Urinary bladder (tissue), 4 donors: ENCODE measurements at places on chromosomes 16 and 17. TPM values are rescaled to one million over a fixed set of nuclear protein-coding genes. Genes with fewer than 3 reads are reported as not detected.

DNA sequence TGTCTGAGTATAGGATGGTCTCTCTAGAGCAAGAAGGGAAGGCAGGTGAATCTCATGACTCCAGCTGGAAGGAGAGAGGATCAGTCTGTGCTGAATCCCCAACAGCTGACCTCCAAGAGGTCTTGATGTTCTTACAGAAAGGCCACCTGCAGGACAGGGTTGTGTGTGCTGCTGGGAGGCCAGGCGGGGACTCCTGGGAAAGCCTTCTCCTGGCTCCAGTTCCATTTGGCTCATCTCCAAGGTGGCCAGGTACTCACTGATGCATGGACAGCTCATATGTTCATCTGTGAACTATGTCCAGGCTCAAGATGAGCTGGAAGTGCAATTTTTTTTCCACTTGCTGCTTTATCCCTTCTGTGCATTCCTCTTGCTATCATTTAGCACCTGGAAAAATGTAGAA is 730.2 kb upstream of the RBFOX1 start:
- DNase-seq, result no peak

IL17C gene
- not detected for total RNA-seq

GRCh38 chr16:89572073-89572484 is 3.5 kb upstream of the CPNE7 start:
- DNase-seq, result no peak

SDR42E1 gene
- total RNA-seq, result 5.3 TPM

GRCh38 chr16:68458101-68458500 is 9.8 kb upstream of the SMPD3 start:
- no peak for DNase-seq

- DNase-seq, result no peak
Observed at GRCh38 chr17:60769327-60769726, 91.7 kb downstream of the BCAS3 start.

GRCh38 chr17:15266325-15267125 is 1.4 kb upstream of the PMP22 start:
- no peak for DNase-seq

DNA sequence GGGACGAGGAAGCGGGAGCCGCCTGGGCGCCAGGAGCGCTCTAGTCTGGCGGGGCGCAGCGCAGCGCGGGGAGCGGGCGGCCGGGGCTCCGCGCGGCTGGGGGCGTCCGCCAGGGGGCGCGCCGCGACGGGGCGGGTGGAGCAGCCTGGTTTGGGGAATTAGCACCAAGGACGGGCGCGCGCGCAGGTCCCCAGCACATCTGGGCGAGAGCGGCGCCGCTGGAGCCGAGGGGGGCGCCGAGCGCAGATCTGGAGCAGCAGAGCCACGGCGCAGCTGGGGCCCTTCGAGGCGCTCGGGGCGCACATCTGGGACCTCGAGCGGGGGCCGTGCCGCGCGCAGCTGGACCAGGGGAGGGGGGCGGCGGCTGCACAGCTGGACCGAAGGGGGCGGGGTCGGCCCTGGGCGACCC is at the start of gene NXPH3:
TSS of gene NXPH3 (plus strand) at position 193 of the 409 bp plus-strand sequence. CDS start 349 bp downstream, outside the sequence.
- no peak for DNase-seq

TBC1D3E gene
- total RNA-seq, result 0.26 TPM

GRCh38 chr17:4744999-4745969 is 5.6 kb upstream of the CXCL16 start:
- DNase-seq, result no peak

WFIKKN1 gene
- 0.37 TPM for total RNA-seq

GRCh38 chr17:27649929-27650328 is 18.9 kb downstream of the LGALS9 start:
- no peak for DNase-seq

GRCh38 chr17:15431196-15431595 is 36.2 kb downstream of the CDRT4 start:
- DNase-seq, result peak; percentile 62

DNA sequence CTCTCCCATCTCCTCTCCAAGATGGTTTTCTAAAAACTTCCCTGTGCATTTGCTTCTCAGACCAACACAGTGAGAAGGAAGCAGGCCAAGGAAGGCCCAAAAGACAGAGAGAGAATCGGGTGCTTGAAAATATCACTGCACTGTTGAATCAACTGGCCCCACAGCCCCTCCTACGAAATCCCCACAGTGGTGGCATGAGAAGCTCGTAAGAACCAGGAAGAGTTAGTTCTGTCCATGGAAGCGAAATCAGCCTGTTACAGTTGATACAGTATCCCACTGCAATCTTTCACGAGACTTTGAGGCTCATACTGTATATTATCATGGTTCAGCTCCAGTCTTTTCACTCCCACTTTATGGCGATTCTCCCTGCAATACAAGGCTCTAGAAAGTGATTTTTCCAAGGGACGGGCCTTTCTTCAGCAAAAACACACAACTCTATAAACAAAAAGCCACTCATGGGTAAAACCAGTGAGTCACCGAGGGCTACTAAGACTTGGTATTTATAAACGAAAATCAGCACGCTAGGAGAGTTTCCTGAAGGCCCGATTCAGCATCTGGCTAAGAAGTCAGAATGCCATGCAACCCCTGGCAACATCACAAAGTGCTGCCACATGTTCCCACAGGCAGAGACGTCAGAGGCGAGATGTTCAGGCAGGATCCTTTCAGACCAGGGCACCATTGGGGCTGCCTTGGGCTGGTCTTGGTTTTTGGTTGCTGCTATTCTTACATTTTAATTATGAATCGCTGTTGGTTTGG is 185.7 kb downstream of the IRX5 start:
- no peak for DNase-seq

DNA sequence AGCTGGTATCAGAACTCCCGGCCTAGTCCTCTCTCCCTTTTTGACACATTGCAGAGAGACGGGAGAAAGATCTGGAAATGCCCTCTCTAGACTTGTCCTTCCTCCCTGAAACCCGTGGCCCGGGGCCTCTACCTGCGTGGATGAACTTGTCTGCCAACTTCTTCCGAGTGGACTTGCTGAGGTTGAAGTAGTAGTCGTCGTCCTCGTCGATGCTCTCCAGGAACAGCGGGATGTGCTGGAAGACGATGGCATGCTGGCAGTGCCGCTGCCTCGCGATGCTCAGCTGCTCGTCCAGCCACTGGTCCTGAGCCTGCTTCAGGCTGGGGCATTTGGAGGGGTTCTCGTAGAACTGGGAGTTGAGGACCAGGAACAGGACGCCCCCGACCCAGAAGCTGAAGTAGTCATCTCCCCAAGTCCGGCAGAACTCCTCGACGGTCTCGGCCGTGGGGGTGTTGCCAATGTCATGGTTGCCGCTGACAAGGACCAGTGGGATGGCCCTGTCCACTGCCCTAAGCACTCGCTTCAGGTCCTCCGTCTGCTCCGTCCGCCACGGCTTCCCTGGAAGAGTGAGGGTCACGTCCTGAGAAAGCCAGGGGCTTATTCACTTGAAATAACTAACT is 99.1 kb downstream of the CPPED1 start:
- DNase-seq, result no peak

DNA sequence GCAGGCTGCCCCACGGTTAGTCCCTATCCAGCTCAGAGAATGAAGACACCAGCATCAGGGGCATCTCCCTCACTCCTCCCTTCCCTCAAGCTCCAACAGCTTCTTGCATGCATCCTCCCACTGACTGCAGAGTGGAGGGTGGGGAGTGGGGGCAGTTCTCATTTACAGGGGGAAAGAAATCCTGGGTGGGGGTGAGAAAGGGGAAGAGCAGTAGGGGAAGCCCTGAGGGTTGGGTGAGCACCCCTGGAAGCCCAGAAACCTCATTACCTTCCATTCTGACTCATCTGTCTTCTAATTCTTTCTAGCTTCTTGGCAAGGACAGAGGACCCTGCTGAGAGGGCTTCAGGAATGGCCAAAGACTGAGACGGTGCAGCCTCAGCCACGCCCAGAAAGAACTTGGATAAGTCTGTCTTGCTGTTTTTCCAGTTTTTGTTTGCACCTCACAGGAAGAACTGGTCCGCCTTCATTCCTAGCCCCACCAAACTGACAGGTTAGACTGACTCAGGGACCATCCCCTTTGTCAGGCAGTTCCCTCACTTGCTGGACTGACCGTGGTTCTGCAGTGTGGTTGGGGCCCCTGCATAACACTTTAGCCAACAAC is 52.5 kb upstream of the WSB1 start:
- peak; percentile 89 for DNase-seq

GRCh38 chr17:35944151-35944550 is 638 bp upstream of the LYZL6 start:
- DNase-seq, result no peak
